ENCODE measurements at places on chromosomes 5 and 9. TPM values are rescaled to one million over a fixed set of nuclear protein-coding genes. Genes with fewer than 3 reads are reported as not detected.

DNA sequence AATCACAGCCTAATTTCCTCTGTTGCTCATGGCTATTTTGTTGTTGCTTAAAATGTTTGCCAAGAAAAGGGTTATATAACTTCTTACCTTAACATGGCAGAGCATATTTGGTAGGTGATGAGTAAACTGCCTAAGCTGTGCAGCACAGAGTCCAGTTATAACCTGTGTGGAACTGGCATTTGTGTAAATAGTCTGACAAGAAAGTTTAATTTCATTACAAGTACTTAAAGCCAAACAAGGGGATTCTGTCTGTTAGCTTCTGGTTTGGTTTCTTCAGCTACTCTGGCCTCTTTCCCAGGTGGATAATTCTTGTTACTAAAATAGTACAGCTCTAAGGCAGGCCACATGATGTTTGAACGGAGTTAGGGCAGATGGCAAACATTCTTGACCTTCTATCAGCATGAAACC, 72.2 kb downstream of the PTCD2 start:
- H3K4me3 ChIP-seq: no peak overlapping the region
- peak overlapping the region; percentile 51 for H3K27ac ChIP-seq
- DNase-seq: peak; percentile 51
- H3K4me1 ChIP-seq: peaks cover 48% of the 10 kb centered on the region
- no peaks in the 10 kb centered on the region for H3K27me3 ChIP-seq

DNA sequence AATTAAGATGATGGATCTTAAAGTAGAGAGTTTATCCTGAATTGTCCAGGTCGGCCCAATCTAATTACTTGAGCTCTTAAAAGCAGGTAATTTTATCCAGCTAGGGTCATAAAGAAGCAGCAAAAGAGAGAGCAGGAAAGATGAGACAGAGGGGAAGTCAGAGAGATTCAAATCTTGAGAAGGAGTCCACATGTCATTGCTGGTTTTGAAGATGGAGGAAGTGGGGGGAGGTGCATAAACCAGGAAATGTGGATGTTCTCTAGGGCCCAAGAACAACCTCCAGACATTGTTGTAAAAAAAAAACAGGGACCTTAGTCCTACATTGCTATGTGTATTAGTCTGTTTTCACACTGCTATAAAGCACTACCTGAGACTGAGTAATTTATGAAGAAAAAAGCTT, 66.4 kb downstream of the SLCO4C1 start:
- no peak overlapping the region for H3K27ac ChIP-seq
- no peaks in the 10 kb centered on the region for H3K36me3 ChIP-seq
- no peaks in the 10 kb centered on the region for H3K4me1 ChIP-seq
- no peaks in the 10 kb centered on the region for H3K27me3 ChIP-seq
- DNase-seq: no peak

GRCh38 chr5:98776066-98776705, 2.7 kb downstream of the RGMB start:
- peak; percentile 87 for DNase-seq
- peak overlapping the region; percentile 94 for H3K27ac ChIP-seq
- H3K4me1 ChIP-seq: peaks cover 43% of the 10 kb centered on the region
- no peaks in the 10 kb centered on the region for H3K27me3 ChIP-seq

DNA sequence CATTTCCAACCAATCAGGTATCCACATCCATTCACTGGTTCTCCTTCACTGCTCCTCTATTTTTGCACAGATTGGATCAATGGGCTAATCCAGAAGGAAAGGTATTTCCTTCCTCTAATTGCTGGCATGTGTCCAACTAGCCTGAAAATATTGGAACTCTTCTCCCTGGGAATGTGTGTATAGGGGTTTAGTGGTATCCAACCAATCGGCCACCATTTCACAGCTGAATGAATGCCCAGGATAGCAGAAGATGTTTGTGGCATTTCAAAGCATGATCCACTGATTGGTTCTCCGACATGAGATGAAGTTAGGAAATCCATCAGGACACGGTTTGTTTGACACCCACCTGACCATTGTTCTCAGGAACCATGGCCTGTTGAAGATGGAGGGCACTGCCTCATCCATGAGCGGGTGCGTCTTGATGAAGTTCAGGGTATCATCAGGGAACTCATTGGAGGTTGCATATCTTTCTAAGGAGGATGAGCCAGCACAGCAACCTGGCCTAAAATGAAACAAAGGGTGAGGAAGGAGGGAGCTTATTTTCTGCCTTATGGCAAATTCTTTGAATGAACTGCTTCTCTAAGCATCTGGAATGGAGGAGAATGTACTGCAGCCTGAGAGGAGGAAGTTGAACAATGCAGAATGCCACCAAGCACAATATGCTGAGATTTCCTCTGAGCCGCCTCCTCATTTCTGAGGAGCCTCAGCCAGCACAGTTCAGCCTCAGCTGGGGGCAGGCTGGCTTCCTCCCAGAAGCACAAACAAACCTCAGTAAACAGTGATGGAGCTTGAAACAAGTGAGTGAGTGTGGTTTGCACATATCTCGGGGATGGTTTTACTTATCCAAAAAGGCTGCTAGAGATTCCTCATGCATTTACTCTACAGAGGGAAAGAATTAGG, 94.6 kb downstream of the SEMA6A start:
- H3K36me3 ChIP-seq: no peaks in the 10 kb centered on the region
- no peak for DNase-seq
- no peaks in the 10 kb centered on the region for H3K27me3 ChIP-seq
- no peak overlapping the region for H3K4me3 ChIP-seq
- H3K27ac ChIP-seq: no peak overlapping the region

GRCh38 chr5:161278739-161279660, 267.5 kb downstream of the GABRB2 start:
- no peaks in the 10 kb centered on the region for H3K27me3 ChIP-seq
- DNase-seq: no peak
- no peaks in the 10 kb centered on the region for H3K36me3 ChIP-seq

DNA sequence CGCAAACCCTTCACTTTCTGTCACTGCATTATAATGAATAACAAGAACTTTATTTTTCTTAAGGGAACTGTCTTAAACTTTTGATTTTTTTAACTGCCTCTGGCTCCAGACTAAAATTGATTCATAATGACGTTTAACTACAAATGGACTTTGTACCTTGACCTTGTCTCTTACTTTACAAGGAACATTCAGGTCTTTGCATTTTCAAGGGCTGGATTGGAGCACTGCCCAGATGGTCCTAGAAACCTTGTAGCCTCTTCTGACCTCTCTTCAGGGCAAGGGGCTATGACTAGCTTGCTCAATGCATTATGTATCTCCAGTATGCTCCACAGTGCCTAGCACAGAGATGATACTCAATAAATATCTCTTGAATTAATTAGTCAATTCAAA, 612.6 kb upstream of the CLINT1 start:
- no peaks in the 10 kb centered on the region for H3K4me1 ChIP-seq
- no peak for DNase-seq
- no peaks in the 10 kb centered on the region for H3K36me3 ChIP-seq
- H3K27me3 ChIP-seq: no peaks in the 10 kb centered on the region
- no peak overlapping the region for H3K27ac ChIP-seq

- DNase-seq: peak; percentile 89
- H3K4me3 ChIP-seq: 0 out of 2 replicates have a peak overlapping the region, but pooled peaks have one; percentile 30
- no peaks in the 10 kb centered on the region for H3K27me3 ChIP-seq
- peak overlapping the region; percentile 89 for H3K27ac ChIP-seq
Measured at GRCh38 chr9:16526380-16526779, 344.1 kb downstream of the BNC2 start.

GRCh38 chr5:171568389-171568788, 148.9 kb downstream of the FGF18 start:
- H3K4me3 ChIP-seq: no peak overlapping the region
- no peak overlapping the region for H3K27ac ChIP-seq
- H3K36me3 ChIP-seq: no peaks in the 10 kb centered on the region
- H3K4me1 ChIP-seq: no peaks in the 10 kb centered on the region
- no peaks in the 10 kb centered on the region for H3K27me3 ChIP-seq
- DNase-seq: no peak

- H3K4me1 ChIP-seq: no peaks in the 10 kb centered on the region
- no peaks in the 10 kb centered on the region for H3K27me3 ChIP-seq
- no peak for DNase-seq
- H3K4me3 ChIP-seq: no peak overlapping the region
Measured at GRCh38 chr9:124442826-124443225, 7.4 kb upstream of the ADGRD2 start.

GRCh38 chr5:145161391-145161790, 673.8 kb downstream of the PRELID2 start:
- H3K4me3 ChIP-seq: no peak overlapping the region
- H3K36me3 ChIP-seq: no peaks in the 10 kb centered on the region
- H3K27me3 ChIP-seq: no peaks in the 10 kb centered on the region
- H3K4me1 ChIP-seq: no peaks in the 10 kb centered on the region
- no peak for DNase-seq
- no peak overlapping the region for H3K27ac ChIP-seq

DNA sequence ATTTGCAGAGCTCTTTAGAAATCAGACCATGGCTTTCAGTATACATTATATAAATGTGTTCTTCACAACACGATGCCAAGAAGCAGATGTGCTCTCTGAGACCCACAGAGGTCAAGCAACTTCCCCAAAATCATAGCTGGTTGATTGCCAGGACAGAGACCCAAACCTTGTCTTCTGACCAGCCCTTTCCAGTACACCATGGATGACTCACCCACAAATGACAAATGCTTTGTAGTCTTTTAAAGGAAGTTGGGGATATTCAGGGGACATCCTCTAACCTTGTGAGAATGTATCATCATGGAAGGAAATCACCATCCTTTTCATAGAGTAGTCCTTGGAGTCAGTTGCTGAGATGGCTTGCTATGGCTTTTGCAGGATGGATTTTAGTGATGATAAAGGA, 30.1 kb downstream of the ZNF462 start:
- peak overlapping the region; percentile 88 for H3K27ac ChIP-seq
- no peaks in the 10 kb centered on the region for H3K36me3 ChIP-seq
- H3K27me3 ChIP-seq: no peaks in the 10 kb centered on the region
- DNase-seq: peak; percentile 80

DNA sequence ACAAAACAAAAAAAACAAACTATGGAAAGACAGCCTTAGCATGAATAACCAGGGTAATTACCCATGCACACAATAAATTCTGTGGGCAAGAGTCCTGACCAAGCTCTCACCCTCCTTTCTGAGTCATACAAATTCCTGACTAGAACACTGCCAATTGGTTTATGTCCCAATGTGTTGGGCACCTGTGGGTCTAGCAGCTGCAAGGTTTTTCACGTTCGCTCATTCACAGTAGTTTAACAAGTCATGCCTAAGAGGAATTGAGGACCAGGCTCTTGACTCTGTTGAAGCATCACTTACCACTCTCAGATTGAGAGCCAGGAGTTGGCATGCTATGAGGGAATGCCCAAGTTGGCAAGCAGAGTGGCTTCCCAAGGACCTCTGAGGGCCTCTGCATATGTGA, 205.5 kb upstream of the SLC24A2 start:
- peaks cover 40% of the 10 kb centered on the region for H3K4me1 ChIP-seq
- no peaks in the 10 kb centered on the region for H3K27me3 ChIP-seq
- no peaks in the 10 kb centered on the region for H3K36me3 ChIP-seq
- H3K27ac ChIP-seq: no peak overlapping the region

DNA sequence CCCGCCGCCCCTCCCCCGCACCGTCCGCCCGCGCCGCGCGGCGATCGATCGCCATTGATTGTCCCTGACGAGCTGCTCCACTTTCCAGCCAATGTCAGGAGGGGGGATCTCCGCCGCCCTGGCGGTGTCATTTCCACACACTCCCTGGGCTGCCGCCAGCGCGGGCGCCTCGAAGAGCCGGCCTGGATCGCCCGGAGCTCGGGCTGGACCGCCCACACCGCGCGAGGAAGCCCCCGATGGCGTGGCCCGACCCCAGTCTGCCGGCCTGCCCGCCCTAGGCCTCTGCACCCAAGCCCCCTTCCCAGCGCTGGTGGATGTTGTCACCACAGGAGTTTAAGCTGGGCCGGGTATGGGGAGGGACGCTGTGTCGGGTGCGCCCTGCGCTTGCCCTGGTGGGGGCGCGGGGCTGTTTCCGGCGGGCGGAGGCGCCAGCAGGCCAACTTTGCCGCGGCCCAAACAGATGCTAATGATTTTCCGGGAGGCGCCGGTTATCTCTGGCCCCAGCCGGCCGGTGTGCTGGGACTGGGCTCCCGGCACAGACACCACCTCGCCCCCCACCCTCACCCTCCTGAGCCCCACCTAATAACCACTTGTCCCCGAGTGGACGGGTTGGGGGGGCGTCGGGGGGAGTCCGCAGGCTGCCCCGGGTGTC, 10.6 kb upstream of the CXXC5 start:
- DNase-seq: peak; percentile 93
- H3K36me3 ChIP-seq: no peaks in the 10 kb centered on the region
- peak overlapping the region; percentile 99 for H3K27ac ChIP-seq
- H3K27me3 ChIP-seq: no peaks in the 10 kb centered on the region
- peak overlapping the region; percentile 68 for H3K4me3 ChIP-seq

GRCh38 chr5:36371366-36371765, 69.7 kb upstream of the RANBP3L start:
- no peak overlapping the region for H3K27ac ChIP-seq
- no peaks in the 10 kb centered on the region for H3K27me3 ChIP-seq
- H3K4me1 ChIP-seq: peaks cover 42% of the 10 kb centered on the region
- H3K4me3 ChIP-seq: no peak overlapping the region
- DNase-seq: no peak

DNA sequence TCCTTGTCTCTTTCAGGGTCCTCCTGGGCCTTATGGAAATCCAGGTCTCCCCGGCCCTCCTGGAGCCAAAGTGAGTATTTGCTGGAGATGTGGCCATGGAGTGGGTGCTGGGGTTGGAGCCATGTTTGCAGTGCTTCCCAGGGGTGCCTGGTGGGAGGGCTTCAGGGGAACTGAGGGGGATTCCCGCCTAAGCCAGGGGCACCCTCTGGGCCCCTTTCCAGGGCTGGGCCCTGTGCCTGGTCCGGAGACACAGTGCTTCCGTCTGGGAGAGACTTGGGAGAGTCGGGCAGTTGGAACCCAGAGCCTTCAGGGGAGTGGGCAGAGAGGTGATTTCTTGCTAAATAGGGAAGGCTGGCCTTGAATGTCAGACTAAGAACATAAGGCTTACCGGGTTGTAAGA, 27.7 kb downstream of the COL27A1 start:
- H3K36me3 ChIP-seq: no peaks in the 10 kb centered on the region
- peaks cover 3% of the 10 kb centered on the region for H3K4me1 ChIP-seq
- no peak overlapping the region for H3K27ac ChIP-seq

- H3K4me3 ChIP-seq: no peak overlapping the region
- no peak for DNase-seq
- peaks cover 14% of the 10 kb centered on the region for H3K4me1 ChIP-seq
- no peaks in the 10 kb centered on the region for H3K36me3 ChIP-seq
- no peaks in the 10 kb centered on the region for H3K27me3 ChIP-seq
- no peak overlapping the region for H3K27ac ChIP-seq
Measured at GRCh38 chr5:98714710-98715288, 58.7 kb upstream of the RGMB start.

Gene NIPSNAP3A
- polyA plus RNA-seq: 66.2 TPM

Gene SPATA31A3
- polyA plus RNA-seq: not detected

Gene TEK
- polyA plus RNA-seq: 4.3 TPM

Gene PPP3R2
- polyA plus RNA-seq: not detected

Gene GRIN1
- 0.15 TPM for polyA plus RNA-seq

Gene DAB2IP
- polyA plus RNA-seq: 2.6 TPM

Gene PCDHGB3
- polyA plus RNA-seq: 1.2 TPM

Gene NUTM2F
- polyA plus RNA-seq: not detected

Gene RNF224
- polyA plus RNA-seq: not detected

Gene SLC46A2
- polyA plus RNA-seq: not detected

Gene LMBRD2
- polyA plus RNA-seq: 6.9 TPM
